Mesenteric fat pad (tissue), 1 donor: ENCODE measurements at places on chromosomes 12 and 14. TPM values are rescaled to one million over a fixed set of nuclear protein-coding genes. Genes with fewer than 3 reads are reported as not detected.

COCH gene
- total RNA-seq: 5.8 TPM

SIRT4 gene
- 1.6 TPM for total RNA-seq

ENDOU gene
- total RNA-seq: 1.4 TPM

INHBC gene
- total RNA-seq: not detected

OR5AU1 gene
- total RNA-seq: not detected

ACSM4 gene
- not detected for total RNA-seq
